Activated CD4-positive, alpha-beta T cell treated with anti-CD3 and anti-CD28 coated beads, Interleukin-2, amount 10 ng/mL, durations not matched to agents 24 days and 14 days (primary cell): ENCODE measurements at places on chromosomes 6 and 20. TPM values are rescaled to one million over a fixed set of nuclear protein-coding genes. Genes with fewer than 3 reads are reported as not detected.

The TPD52L1 gene
- not detected in 2 replicates for total RNA-seq

The SIRPB2 gene
- total RNA-seq: not detected in 2 replicates

The TRIM31 gene
- total RNA-seq: 0.09 TPM in 1 of 2 replicates, not detected in the other

The CUTA gene
- total RNA-seq: 120 and 124 TPM in 2 replicates

The ACSS1 gene
- total RNA-seq: 13.0 and 13.5 TPM in 2 replicates

The TMC2 gene
- total RNA-seq: not detected in 2 replicates

The CLPSL2 gene
- not detected in 2 replicates for total RNA-seq

The PRR18 gene
- total RNA-seq: not detected in 2 replicates

The HTR1E gene
- not detected in 2 replicates for total RNA-seq

The GLYATL3 gene
- not detected in 2 replicates for total RNA-seq

The RNF39 gene
- not detected in 2 replicates for total RNA-seq
